ENCODE measurements at places on chromosomes 5 and 9.

- no peak for DNase-seq
These were observed 5.5 kb upstream of the SLC46A2 start for GRCh38 chr9:112896131-112896530.

- no peak for DNase-seq
These were observed 7.8 kb downstream of the JADE2 start for GRCh38 chr5:134533115-134533815.

- DNase-seq, result no peak
These were observed 109.3 kb downstream of the HSD17B3 start for GRCh38 chr9:96192710-96193109.

- no peak for DNase-seq
These were observed 602.7 kb upstream of the ZNF608 start for GRCh38 chr5:125348936-125349831.

DNA sequence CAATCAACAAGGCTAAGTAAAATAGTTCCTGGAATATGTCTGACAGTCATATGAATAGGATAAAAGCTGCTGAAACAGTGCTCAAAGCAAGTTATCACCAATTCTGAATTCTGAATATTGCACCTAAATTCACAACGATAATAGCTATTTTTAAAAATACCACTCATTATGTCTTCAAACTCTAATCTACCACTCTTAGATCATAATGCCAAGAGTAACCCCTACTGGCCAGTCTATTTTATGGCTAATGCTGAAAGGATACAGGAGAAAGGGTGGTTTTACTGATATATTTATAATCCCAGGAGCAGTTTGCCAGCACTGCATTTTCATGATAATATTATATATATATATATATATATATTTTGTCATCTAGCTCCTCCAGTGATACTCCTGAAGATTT lies 232.8 kb downstream of the PDE4D start:
- DNase-seq, result no peak

DNA sequence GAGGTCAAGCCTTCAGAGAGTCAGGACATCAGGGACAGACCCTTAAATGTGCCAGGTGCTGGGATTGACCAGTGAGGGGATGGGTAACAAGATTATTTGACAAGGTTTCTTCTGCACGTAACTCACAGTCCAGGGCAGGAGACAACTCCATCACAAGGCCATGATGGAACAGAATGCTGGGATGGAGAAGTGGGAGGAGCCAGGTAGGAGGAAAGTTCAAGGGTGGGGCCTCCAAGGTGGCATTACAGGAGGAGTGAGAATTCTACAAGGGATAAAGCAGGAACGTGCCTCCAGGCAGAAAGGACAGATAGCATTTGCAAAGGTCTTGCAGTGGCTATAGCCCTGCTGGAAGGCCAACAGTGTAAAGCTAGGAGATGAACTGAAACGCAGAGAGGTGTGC lies 102.2 kb downstream of the FGF18 start:
- DNase-seq, result no peak

Measured in NCI-H1105 (cell line).